ENCODE measurements at places on chromosomes 5 and 9.

- no peak for DNase-seq
These were observed 422.7 kb upstream of the PIK3R1 start for GRCh38 chr5:67792891-67793290.

DNA sequence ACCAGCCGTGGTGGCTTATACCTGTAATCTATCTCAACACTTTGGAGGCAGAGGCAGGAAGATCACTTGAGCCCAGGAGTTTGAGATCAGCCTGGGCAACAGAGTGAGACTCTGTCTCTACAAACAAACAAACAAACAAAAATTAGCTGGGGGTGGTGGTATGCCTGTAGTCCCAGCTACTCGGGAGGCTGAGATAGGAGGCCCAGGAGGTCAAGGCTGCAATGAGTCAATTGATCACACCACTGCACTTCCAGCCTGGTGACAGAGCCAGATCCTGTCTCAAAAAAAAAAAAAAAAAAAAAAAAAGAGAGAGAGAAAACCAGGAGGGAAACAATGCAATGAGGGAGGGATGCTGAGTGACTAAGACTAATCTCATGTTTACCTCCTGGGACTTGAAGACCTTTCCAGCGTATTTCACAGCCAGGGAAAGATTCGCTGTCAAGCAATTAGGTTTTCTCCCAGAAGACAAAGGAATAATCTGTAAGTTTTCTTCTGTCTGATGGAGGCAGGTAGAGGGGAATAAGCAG is 51.1 kb upstream of the MIER3 start:
- DNase-seq: no peak

DNA sequence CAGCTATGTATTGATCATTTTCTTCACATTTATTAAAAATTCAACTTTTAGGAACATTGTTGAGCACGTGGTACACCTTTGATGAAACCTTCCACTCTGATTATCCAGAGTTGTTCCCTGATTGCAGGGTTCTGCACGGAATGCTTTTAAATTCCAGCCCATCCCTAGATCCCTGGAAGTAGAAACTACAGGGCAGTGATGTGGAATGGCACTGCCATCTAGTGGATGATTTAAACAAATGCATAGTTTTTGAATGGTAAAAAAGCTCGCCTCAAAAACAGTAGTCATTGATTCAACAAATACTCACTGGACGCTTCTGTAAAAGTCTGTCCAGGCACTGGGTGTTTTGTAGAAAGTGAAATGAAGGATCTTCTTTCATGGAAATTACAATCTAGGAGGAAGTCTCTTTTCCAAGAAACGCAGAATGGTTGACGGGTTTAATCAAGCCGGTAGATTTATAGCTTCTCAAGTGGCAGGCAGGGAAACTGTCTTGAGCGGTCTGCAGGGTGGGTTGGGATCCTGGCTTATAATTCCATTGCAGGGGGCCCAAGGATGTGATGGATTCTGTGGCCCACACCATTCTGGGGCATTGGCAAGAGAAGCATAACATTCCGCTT is 118.4 kb downstream of the ARHGAP26 start:
- DNase-seq: no peak

DNA sequence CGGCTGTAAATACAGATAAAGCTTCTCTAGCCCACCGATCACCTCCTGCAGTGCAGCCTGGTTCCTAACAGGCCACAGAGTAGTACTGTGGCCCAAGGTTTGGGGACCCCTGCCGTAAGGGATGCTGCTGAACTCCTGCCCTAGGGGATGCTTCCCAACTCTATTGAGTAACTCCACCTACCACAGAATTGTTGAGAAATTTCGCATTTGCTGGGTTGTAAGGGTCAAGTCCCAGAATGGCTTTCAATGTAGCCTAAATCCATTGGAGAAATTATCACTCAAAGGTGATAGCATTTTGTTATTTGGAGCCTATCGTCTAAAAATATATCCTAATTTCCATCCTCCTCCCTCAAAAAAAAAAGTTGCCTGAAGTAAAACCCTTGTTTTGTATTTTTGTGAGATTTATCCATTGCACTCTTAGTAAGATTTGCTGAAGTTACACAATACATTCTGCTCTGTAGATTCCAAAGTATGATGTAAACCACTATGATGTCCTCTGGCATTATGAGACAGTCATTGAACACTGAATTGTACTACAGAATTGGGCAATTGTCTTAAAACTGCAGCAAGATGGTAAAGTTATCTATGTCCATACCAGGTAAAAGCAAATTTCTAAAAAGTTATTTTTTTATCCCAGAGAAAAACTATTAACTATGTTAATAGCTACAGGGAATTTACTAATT is 14.0 kb downstream of the ACTBL2 start:
- no peak for DNase-seq

- DNase-seq: no peak
These were observed 1067.8 kb upstream of the EDIL3 start for GRCh38 chr5:85452322-85453025.

DNA sequence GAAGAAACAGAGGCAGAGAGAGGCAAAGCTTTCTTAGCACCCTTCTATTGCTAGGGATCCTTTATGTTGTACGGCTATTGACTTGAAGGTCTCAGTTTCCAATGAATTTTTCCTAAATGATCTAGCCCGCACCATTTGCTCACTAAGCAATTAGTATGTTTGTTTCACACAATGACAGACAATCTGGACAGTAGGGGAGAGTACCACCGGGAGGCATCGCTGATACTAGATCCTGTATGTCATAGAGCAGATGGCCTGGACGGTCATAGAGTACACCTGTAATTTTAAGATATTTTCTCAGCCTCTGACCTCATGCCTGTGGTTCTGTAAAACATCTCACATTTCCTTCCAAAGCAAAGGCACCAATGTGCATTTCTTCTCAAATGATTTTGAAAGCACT is 194.3 kb downstream of the TLE4 start:
- DNase-seq: no peak

DNA sequence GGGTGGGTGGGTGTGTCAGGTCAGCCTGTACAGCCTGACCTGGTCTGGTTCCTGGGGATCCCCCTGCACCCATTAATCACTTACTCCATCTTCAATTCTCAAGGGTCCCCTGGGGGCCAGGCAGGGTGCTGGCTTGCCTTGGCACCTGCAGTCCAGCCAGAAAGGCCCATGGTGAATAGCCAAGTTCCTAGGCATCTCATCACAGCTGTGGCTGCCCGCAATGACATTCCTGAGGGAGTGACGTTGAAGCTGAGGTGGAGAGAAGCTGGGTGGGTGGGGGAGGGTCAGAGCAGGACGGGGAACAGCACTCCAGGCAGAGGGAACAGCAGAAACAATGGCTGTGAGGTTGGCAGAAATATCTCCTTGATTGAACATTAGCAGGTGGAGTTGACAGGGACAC is 10.6 kb downstream of the HMCN2 start:
- DNase-seq: no peak

- no peak for DNase-seq
These were observed 142.2 kb downstream of the ZNF462 start for GRCh38 chr9:107005201-107005600.

DNA sequence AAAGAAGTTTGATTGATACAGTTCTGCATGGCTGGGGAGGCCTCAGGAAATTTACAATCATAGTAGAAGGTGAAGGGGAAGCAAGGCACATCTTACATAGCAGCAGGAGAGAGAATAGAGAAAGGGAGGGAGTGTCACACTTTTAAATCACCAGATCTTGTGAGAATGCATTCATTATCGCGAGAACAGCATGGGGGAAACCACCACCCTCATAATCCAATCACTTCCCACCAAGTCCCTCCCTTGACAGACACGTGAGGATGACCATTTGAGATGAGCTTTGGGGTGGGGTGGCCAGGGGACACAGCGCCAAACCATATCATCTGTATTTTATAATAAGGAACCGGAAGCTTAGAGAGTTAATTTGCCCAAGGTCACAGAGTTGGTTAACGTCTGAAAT is 13.7 kb upstream of the FOCAD start:
- DNase-seq: no peak

DNA sequence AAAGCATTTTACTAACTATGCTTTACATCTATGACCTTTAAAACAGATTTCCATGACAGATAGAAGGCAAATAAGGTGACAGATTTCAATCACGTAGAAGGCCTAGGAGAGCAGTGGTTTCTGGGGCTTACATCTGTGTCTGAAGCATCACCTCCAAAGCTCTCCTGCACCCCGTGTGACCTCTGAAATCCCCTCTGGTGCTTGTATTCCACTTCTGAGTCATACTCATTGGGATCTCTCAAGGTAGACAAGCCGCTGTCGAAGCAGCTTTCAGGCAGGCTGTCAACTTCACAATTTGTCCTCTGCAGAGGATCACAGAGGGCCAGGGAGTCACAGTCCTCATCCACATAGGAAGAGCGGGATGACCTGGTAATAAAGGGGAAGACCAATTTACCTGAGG is 62.2 kb downstream of the RASEF start:
- DNase-seq: no peak

GRCh38 chr5:1666812-1667588 is 132.6 kb downstream of the MRPL36 start:
- DNase-seq: no peak

- DNase-seq: no peak
These were observed 32.1 kb upstream of the MSANTD3 start for GRCh38 chr9:100394816-100395215.

GRCh38 chr9:1014640-1015039 is 35.5 kb upstream of the DMRT2 start:
- no peak for DNase-seq

DNA sequence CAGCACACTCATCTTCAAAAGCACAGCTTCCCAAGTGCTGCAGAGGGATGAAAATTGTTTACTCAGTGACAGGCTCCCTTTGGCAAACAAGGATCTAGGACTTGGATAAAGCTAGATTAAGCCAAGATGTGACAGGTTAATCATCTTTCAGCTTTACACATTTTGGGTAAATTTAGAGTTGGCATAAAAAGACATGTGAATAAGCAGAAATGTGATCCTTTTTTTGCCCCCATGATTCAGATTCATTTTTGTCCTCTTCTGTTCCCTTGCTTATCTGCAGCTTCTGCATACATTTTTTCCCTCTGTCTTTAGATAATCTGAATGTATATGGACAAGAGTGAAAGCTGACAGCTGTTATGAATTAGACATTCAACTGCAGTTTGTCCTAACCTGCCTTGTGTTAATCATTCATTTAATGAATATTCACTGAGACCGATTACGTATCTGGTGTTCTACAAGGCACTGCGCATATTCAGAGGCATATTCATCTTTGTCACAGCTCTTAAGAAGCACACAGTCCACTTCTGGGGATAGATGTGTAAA is 19.6 kb downstream of the ADAMTSL1 start:
- no peak for DNase-seq

DNA sequence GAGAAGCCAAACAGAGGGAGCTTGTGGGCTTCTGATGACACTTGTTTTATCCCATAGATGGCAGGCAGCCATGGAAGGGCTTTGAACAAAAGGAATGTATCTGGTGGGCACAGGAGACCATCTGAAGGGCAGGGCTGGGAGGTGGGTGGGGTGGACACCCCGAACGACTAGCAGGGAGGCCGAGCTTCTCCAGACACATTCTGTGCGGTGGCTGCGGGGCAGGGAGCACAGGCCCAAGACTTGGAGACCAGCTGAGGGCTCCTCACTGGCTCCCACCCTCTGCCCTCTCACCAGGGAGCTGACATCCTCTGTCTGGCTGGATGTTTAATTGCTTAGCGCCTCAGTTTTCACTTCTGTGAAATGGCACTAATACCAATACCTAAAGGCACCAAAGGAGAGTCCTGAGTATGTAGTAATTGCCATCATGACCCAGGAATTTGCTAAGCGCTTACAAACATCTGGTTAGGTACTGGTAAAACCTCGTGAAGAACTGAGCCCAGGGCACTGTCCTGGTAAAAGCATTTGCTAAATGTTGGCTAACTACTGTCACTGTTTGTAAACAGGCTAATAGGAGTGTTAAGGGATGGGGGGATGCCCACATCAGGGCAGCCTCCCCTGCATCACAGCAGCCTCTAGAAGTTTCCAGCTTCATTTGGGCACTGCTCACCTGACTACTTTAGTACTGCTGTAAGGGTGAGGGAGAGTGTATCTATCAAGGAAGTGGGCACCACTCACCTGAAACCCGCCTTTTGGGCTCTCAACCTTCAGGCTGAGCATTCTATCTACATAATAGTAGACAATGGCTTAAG is 2.1 kb upstream of the PHF2 start:
- no peak for DNase-seq

DNA sequence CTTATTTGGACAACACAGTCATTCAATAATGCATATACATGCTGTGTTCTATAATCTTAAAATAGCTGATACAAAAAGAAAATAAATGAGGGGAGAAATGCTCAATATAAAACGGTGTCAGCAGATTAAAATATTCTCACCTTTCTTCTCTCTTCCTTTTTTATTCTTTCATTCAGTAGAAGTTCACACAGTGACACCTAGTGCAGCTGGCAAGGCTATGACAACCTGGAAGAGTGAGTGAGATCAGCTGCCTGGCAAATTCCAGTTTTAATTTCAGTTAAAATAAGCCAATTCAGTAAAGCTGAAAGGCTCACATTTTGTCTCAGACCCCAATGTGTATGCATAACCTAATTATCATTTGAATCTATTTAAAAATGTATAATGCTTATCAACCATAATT is 150.3 kb downstream of the RASEF start:
- DNase-seq: no peak

GRCh38 chr9:130060296-130060695 is 6.6 kb downstream of the GPR107 start:
- DNase-seq: no peak

DNA sequence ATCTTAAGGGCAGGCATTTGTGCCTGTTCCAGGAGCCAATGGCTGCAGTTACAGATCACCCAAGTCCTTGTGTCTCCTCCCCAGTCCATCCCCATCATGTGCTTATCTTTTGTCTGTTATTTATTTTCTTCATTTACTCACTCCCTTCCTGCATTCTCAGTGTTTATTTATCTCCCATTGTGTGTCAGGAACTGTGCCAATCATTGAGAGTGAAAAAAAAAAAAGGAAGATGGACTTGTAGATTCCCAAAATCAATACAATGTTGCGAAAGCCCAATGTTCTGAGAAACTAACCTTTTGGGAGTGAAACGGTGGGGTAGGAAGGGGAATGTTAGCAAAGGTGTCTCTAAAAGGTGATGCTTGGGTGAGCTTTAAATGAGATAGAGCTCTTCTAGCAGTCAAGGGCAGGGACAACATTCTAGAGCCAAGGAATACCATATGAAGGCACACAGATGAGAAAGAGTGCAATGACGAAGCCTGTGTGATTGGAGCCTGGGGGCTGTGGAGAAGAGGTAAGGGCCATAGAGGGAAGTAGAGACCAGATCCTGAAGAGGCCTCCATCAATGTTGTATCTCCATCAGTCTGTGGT is 53.0 kb downstream of the CMYA5 start:
- no peak for DNase-seq

DNA sequence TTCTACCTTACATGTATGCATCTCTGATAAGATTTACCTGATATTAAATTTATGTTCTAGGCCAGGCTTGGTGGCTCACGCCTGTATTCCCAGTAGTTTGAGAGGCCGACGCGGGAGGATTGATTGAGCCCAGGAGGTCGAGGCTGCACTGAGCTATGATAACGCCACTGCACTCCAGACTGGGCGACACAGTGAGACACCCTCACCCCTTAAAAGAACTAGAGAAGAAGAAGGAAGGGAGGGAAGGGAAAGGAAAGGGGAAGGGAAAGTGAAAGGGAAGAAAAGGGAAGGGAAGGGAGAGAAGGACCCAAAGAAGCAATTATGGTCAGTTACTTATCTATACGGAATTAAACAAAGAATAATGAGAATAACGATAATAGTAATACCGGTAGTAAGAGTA is 1.2 kb upstream of the RFK start:
- no peak for DNase-seq

All from stimulated activated CD8-positive, alpha-beta memory T cell treated with anti-CD3 and anti-CD28 coated beads, Interleukin-2, amount 100 ng/mL, for 1 hour (primary cell).